ENCODE measurements at places on chromosomes 6 and 20.

DNA sequence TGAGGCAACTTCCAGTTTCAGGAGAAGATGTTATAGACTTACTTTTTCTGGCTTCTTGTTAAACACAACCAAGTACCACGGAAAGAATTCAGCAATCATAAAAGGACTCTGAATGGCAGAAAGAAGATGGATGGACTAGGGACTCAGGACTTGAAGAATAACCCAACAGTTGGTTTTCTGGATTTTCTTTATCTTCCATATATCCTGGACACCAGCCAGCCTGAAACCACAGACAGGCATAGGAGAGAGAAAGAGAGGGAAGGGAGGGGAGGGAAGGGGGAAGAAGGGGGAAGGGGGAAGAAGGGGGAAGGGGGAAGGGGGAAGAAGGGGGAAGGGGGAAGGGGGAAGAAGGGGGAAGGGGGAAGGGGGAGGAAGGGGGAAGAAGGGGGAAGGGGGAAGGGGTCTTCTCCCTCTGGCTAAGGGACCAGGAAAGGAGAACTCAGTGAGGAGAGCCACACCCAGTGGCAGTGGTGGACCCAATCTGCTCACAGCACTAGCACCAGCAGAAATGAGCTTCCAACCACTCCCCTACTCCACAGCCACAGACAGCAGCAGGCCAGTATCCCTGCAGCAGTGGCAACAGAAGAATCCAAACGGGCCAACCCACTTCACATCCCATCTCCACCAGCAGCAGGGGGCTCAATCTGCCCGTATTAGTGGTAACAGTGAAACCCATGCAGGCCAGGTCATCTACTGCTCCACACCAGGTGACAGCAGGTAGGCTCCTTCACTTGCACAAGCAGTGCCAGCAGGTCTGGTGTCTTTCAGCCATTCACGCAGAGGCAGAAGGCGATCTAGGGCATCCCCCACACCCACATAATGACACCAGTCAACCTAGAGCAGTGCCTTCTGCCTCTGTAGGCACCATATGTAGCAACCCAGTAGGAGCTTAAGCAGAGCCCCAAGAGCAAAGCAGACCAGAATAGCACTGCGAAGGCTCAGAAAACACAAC is 78.6 kb downstream of the TRMT6 start:
- no peak for DNase-seq

DNA sequence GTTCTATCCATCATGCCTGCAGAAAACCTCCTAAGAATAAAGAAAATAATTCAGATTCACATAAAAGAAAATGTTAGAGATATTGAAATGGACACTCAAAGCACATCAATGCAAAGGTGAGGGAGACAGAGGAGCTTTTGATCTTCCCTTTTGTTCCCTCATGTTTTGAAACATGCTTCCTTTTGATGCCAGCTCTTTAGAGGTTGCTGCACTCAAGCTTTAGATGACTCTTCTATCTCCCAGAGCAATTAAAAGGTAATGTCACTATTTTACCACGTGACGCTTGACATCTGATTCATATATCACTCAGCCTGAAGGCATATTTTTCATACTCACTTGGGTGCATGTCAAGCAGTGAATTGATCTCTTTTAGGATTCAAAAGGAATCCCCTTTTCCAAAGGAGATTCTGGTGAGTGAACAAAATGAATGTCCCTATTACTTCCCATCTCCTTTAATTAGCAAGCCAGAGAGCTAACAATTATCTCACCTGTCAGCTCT is 1026.7 kb downstream of the KIF16B start:
- DNase-seq, result no peak

- no peak for DNase-seq
Observed at GRCh38 chr6:72048080-72048479, 161.7 kb downstream of the RIMS1 start.

DNA sequence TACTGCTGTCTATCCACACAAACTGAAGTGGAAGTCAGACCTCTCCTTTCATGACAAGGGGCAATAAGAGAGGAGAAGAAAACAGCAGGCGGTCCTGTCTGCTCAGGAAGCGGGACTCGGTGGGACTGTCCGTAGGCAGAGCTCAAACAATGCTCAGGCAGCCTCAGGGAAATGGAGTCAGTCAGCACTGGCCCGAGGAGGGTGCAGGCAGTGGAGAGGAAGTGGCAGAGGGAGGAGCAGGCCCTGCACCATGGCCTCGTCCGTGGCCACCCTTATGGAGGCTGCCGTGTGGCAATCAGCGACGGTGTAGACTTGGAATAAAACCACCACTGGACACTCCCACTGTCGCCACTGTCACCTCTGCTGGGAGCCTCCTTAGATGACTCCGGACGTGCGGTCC is 19.6 kb downstream of the FOXC1 start:
- DNase-seq, result no peak

DNA sequence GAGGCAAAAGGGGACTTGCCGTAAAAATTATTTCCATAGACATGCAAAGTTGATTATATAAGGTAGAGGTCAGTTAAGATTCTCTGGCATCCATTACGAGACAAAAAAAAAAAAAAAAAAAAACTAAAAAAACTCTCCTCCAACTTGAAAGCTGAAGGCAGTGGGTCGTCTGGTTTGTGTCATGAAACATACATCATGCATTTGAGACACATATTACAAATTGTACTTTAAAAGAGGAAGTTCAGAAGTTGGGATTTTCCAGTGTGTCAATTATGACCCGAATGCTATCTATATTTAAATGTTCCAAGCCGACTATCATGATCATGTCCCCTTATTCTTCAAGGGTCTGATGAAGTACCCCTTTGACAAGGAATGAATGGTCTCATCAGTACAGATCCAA is 125.1 kb downstream of the ZNF217 start:
- DNase-seq, result no peak
